ENCODE measurements at places on chromosomes 4 and X. TPM values are rescaled to one million over a fixed set of nuclear protein-coding genes. Genes with fewer than 3 reads are reported as not detected.

GRCh38 chr4:154427149-154427548 is 64.5 kb downstream of the DCHS2 start:
- no peak for DNase-seq
- H3K36me3 ChIP-seq = no peaks in the 10 kb centered on the region
- H3K4me3 ChIP-seq = no peak overlapping the region
- H3K4me1 ChIP-seq = no peaks in the 10 kb centered on the region

DNA sequence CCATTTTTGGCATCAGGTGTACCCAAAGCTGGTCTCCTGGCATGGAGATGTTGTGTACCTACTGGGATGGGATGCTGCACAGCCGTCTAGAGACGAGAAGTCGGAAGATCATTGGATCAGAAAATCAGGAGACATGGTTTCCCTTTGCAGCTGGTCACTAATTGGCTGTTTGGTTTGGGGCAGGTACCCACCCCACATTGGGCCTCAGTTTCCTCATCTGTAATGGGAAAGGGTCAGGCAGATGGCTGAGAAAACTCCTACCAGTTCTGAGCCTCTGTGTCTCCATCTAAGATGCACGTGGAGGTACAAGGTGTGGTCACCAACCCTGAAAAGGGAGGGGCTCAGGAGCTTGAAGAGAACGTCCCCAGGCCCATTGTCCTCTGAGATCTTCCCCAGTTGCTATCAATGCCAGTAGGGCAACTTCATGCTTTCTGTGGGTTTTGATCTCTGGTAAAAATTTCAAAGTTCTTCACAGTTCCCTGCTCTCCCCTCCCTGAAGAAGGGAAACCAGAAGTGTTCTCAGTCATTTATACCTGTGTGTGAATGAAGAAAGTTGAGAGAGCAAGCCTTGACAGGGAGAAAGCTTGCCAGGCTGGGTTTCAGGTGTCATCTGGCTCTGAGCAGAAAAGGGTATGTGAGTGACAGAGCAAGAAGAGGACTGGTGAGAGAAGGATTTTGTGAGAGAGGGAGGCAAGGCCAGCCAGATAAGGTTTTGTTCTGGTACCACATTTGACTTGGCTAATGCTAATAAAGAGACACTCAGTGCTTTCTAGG is 15.1 kb downstream of the TSC22D3 start:
- no peak for DNase-seq
- no peaks in the 10 kb centered on the region for H3K36me3 ChIP-seq
- no peak overlapping the region for H3K4me3 ChIP-seq
- no peaks in the 10 kb centered on the region for H3K27me3 ChIP-seq
- peaks cover 9% of the 10 kb centered on the region for H3K4me1 ChIP-seq

GRCh38 chr4:129422277-129422676 is 326.3 kb downstream of the C4orf33 start:
- H3K36me3 ChIP-seq = no peaks in the 10 kb centered on the region
- H3K27ac ChIP-seq = no peak overlapping the region
- H3K27me3 ChIP-seq = no peaks in the 10 kb centered on the region
- no peak overlapping the region for H3K4me3 ChIP-seq

DNA sequence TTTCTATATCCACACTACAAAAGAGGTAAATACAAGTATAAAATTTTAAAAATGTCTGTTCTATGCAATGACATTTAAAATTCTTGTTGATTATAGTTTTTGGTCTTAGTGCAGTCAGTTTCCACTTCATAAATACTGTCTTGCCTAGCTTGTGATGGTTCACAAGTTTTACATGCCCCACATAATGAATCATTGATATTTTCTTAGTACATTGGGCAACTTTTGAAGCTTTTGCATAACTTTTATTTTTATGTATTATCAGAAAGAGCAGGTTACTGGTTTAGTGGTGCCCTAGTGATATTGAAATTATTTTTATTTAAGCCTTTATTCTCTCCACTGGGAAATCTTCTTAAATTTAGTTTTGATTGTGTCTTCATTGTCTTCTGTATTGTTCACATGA is 388.0 kb downstream of the CCSER1 start:
- no peaks in the 10 kb centered on the region for H3K4me1 ChIP-seq
- no peak overlapping the region for H3K27ac ChIP-seq
- no peak overlapping the region for H3K4me3 ChIP-seq
- DNase-seq = no peak
- H3K36me3 ChIP-seq = no peaks in the 10 kb centered on the region

- H3K27me3 ChIP-seq = peaks cover 10% of the 10 kb centered on the region
- H3K36me3 ChIP-seq = no peaks in the 10 kb centered on the region
- no peak overlapping the region for H3K27ac ChIP-seq
- no peaks in the 10 kb centered on the region for H3K4me1 ChIP-seq
- no peak overlapping the region for H3K4me3 ChIP-seq
- DNase-seq = no peak
These were observed 19.9 kb upstream of the CDS1 start for GRCh38 chr4:84563002-84563401.

DNA sequence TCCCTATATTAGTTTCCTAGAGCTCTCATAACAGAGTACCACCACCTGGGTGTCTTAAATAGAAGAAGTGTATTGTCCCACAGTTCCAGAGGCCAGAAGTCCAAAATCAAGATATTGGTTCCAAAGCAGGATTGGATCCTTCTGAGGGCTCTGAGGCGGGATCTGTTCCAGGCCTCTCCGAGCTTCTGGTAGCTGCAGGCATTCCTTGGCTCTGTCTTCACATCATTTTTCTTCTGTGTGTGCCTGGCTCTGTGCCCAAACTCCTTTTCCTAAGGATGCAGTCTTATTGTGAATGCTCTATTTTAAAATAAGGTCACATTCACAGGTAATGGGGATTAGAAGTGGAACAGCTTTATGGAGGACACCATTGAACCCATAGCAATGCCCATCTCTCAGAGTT is 253.7 kb upstream of the TAPT1 start:
- H3K36me3 ChIP-seq = no peaks in the 10 kb centered on the region
- no peak overlapping the region for H3K27ac ChIP-seq
- DNase-seq = no peak
- H3K4me3 ChIP-seq = no peak overlapping the region
- no peaks in the 10 kb centered on the region for H3K4me1 ChIP-seq
- H3K27me3 ChIP-seq = no peaks in the 10 kb centered on the region

GRCh38 chrX:45164995-45165394 is 35.7 kb downstream of the DIPK2B start:
- no peaks in the 10 kb centered on the region for H3K4me1 ChIP-seq
- no peak overlapping the region for H3K27ac ChIP-seq
- no peaks in the 10 kb centered on the region for H3K36me3 ChIP-seq
- DNase-seq = no peak
- H3K4me3 ChIP-seq = no peak overlapping the region
- no peaks in the 10 kb centered on the region for H3K27me3 ChIP-seq

DNA sequence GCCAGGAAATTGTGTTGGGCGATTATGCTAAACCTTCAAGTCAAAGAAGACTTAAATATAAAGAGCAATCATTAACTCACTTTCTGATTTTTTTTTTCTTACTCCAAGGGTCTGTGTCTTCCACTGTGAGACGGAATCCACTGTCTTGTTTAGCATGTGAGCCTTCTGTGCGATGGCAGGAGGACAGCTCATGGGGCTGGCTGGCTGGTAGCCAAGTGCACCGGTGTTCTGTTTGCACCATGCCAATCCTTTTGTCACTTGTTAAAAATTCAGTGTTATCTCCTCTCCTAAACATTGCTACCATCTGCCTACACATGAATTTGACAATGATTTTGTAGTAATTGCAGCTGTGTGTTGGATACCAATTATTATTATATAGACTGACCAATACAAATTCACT is 1056.3 kb upstream of the IGFBP7 start:
- no peak for DNase-seq
- H3K27me3 ChIP-seq = no peaks in the 10 kb centered on the region
- H3K36me3 ChIP-seq = no peaks in the 10 kb centered on the region
- no peak overlapping the region for H3K4me3 ChIP-seq
- H3K27ac ChIP-seq = no peak overlapping the region

DNA sequence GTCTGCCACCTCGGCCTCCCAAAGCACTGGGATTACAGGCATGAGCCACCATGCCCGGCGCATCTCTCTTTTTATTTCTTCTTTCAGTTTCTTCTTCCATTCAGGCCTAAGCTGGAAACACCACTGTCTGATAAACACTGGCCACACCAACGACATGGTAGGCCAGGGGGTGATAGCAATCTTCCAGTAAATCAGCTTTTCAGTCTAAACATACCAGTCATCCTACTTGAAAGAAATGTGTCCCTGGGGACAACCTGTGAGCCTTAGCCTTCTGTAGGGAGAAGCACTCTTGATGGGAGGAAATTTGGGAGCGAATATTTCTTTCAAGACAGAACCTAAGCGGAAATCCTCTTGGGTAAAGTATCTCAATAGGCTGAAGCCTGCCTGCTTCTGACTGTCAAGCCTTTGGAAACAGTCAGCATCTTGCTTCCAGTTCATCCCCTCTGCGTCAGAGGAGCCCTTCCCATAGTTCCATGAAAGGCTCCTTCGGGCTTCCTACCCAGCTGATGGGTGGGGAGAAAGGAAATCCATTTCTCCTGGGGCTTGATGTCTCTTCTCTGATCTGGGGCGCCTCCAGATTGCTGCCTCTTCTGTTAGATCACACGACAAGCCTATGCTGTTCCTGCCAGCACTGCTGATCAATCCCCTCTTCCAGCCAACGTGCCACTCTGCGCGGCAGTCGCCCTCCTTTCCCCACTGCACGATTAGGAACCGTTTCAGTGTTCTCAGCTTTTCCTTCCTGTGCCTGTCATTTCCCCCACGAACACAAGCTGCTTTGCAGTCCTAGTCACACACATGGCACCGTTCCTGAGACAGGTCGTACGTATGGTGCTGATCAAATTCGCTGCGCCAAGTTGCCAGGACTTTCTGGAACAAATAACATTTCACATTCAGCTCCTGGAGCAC is 49.5 kb upstream of the CBR4 start:
- no peak for DNase-seq
- no peaks in the 10 kb centered on the region for H3K36me3 ChIP-seq
- no peak overlapping the region for H3K27ac ChIP-seq
- no peaks in the 10 kb centered on the region for H3K4me1 ChIP-seq
- no peaks in the 10 kb centered on the region for H3K27me3 ChIP-seq
- H3K4me3 ChIP-seq = no peak overlapping the region

- H3K36me3 ChIP-seq = peaks cover 5% of the 10 kb centered on the region
- DNase-seq = no peak
- no peaks in the 10 kb centered on the region for H3K27me3 ChIP-seq
These were observed 12.2 kb upstream of the PGRMC2 start for GRCh38 chr4:128299848-128300247.

GRCh38 chr4:122632396-122633143 is 11.7 kb upstream of the IL21 start:
- H3K4me1 ChIP-seq = peaks cover 3% of the 10 kb centered on the region
- no peak for DNase-seq
- H3K27me3 ChIP-seq = peaks cover 29% of the 10 kb centered on the region
- H3K4me3 ChIP-seq = no peak overlapping the region
- H3K36me3 ChIP-seq = peaks cover 1% of the 10 kb centered on the region

DNA sequence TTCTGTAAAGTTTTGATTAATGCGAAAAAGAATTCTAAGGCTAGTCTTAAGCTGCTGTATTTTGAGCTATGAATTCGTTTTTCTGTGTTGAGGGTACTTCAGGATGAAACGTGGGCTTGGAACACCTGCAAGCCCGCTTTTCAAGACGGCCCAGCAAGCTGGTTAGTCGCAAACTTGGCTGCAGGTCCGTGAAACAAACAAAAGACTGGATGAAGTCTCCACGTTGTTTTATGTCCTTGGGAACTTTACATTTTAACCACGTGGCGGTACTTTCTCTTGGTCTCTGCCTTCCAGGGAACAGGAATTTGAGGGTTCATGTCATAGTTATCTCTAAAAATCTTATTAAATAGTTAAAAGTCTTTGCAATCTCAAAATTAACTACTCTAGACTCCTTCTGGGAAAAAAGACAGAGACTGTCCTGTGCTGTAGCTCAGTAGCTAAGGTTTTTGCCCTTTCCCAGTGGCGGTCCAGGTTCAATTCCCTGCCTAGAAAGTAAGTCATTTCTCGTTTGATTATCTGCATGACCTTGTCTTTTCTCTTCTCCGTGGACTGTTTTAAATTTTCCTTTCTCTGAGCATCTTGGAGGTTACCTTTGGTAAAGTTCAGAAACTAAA is 21.0 kb downstream of the TENM3 start:
- H3K36me3 ChIP-seq = no peaks in the 10 kb centered on the region
- no peak overlapping the region for H3K4me3 ChIP-seq
- H3K27ac ChIP-seq = no peak overlapping the region
- no peaks in the 10 kb centered on the region for H3K27me3 ChIP-seq
- no peak for DNase-seq

GRCh38 chr4:56400560-56400959 is 13.3 kb upstream of the AASDH start:
- no peak overlapping the region for H3K4me3 ChIP-seq
- H3K36me3 ChIP-seq = peaks cover 5% of the 10 kb centered on the region
- no peaks in the 10 kb centered on the region for H3K4me1 ChIP-seq

- H3K27me3 ChIP-seq = no peaks in the 10 kb centered on the region
- H3K4me3 ChIP-seq = no peak overlapping the region
- no peak overlapping the region for H3K27ac ChIP-seq
These were observed 249.0 kb downstream of the STK32B start for GRCh38 chr4:5300283-5300682.

DNA sequence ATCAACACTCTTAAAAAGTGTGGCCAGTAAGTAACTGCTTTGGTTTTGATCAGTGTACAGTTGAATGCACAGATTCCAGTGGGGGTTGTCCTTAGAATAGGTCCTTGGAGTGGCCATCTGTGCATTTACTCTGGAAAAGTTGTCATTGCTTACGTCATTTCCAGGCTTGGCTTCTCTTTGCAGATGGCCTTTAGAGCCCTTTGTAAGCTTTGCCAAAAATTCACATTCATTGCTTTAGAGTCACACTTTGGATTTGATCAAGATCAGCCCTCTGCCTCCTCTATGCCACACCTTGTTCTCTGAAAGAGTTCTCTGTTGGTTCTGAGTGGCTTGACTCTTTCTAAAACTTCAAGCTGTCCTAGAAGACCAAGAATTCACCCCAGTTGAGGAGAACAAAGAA is 83.9 kb downstream of the MAMLD1 start:
- H3K36me3 ChIP-seq = no peaks in the 10 kb centered on the region
- peaks cover 6% of the 10 kb centered on the region for H3K27me3 ChIP-seq
- no peak overlapping the region for H3K27ac ChIP-seq
- no peak for DNase-seq

- no peaks in the 10 kb centered on the region for H3K36me3 ChIP-seq
These were observed 126.9 kb downstream of the MAML3 start for GRCh38 chr4:140027101-140027500.

EXOC1L gene
- total RNA-seq = not detected

PABPC1L2A gene
- not detected for total RNA-seq

LRCH2 gene
- not detected for total RNA-seq

CDKL5 gene
- total RNA-seq = 2.2 TPM

AREG gene
- not detected for total RNA-seq

RCHY1 gene
- total RNA-seq = 29.2 TPM

GAGE1 gene
- not detected for total RNA-seq

CD99 gene
- 255 TPM for total RNA-seq
